Activated naive CD4-positive, alpha-beta T cell treated with anti-CD3 and anti-CD28 coated beads, Interleukin-2, amount 50 U/mL, for 16 hours (primary cell): ENCODE measurements at places on chromosomes 6 and 20.

GRCh38 chr6:20870493-20870892 lies 336.2 kb downstream of the CDKAL1 start:
- DNase-seq = no peak

- no peak for DNase-seq
Observed at GRCh38 chr6:125974214-125974866, 12.0 kb upstream of the TRMT11 start.

- DNase-seq = no peak
Observed at GRCh38 chr6:156017838-156018237, 562.2 kb upstream of the NOX3 start.

- DNase-seq = no peak
Observed at GRCh38 chr6:130964289-130964688, 98.8 kb downstream of the EPB41L2 start.

GRCh38 chr6:138456401-138456790 lies 42.9 kb downstream of the NHSL1 start:
- DNase-seq = no peak
